ENCODE measurements at places on chromosomes 7 and 10.

DNA sequence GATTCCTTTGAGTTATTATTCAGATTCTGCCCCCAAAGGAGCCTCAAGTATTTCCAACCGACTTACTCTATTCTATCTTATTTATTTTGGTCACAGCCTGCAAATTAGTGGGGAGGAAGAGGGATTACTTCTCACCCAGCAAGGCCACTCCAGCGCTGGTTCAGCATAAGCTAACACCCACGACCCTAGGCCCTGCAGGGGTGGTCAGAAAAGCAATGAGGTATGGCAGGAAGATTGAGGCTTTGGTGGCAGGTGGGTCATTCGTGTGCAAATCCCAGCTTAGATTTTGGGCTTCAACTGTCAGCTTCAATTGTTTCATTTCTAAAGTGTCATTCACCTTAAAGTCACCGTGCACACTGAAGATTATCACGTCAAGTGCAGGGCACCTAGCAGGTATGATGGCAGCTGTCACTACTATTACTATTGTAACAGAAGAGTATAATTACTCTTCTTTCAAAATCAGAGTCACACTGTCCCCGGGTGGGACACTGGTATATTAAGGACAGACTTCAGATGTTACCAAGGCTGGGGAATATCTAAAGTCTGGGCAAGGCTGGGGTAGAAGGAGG is 48.8 kb upstream of the OPTN start:
- DNase-seq = no peak

DNA sequence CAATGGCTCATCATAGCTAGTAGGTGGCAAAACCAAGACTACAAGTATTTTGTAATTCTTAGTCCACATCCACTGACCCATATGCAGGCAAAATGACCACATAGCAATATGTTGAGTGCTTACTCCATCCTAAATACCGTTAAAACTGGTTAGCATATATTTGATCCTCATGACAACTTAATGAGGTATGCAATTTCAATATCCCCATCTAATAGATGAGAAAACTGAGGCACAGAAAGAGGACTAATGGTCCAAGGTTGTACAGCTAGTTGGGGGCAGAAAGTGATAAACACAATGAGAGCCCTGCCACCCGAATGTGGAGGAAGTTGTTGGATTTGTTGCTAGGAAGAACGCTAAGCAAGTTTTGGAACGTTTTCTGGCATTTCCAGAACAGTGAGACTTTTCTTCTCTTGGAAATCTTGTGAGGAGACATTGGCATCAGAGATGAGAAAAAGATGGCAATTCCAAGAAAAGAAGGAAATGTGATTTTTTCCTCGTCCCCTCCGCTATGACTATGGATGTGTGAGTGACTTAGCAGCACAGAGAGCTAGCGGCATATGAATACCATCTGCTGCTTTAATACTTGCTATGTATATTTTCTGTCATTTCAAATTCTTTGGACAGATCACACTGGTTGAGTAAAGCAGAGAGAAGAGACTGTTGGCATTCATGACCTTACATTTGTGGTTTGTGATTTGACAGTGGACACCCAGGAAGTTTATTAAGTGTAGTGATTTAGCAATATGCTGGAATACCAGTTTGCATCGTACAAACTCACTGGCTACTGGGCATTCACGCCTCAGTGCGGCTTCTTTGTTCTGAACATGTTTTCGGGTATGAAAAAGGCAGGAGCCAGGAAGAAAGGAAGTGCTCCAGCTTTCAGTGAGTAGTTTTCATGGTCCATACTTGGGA is 51.5 kb downstream of the NRCAM start:
- DNase-seq = no peak

- DNase-seq = no peak
These were observed 110.0 kb downstream of the RELN start for GRCh38 chr7:103879411-103879810.

GRCh38 chr10:102324061-102324460 is 71.4 kb upstream of the NFKB2 start:
- no peak for DNase-seq

- no peak for DNase-seq
These were observed 205.8 kb upstream of the LYZL1 start for GRCh38 chr10:29083096-29083495.

- DNase-seq = no peak
These were observed 103.1 kb upstream of the SFMBT2 start for GRCh38 chr10:7513936-7514335.

DNA sequence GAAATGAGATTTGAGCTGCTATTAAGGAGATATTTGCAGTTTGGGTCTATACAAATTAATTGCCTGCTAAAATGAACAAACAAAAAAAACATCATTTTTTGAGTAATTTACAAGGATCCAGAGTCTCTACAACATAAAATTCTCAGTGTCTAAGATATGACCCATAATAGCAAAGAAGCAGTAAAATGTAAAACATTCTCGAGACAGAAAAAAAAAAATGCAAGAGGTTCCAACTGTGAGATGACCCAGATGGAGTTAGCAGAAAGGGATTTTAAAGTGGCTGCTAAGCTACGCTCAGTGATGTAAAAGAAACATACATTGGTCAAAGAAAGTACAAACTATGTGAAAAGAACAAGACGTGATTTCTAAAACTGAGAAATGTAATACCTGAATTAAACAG is 471.0 kb downstream of the SH2D4B start:
- DNase-seq = no peak

- no peak for DNase-seq
These were observed 896.9 kb upstream of the PHF14 start for GRCh38 chr7:10076660-10077300.

DNA sequence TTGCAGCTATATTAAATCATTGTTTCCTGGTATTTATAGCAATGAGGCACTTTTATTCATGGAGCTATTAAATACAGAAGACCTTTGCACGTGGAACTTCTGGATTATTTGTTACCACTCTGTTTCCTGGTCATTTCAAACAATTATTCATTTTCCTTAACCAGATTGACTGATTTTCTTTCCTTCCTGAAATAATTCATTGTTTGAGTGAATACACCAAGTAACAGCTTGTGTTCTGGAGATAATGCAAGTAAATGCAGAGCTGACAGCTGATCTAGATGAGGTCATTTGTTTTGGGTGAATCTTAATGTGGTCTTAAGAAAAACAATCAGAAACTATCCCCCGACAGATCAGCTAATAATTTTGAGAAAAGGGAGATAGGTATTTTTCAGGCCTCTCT is 497.7 kb downstream of the KIF20B start:
- no peak for DNase-seq

- peak; percentile 32 for DNase-seq
These were observed 113.4 kb downstream of the PTPN20 start for GRCh38 chr10:47024399-47025252.

- DNase-seq = no peak
These were observed 146.0 kb downstream of the MYOF start for GRCh38 chr10:93336110-93336509.

DNA sequence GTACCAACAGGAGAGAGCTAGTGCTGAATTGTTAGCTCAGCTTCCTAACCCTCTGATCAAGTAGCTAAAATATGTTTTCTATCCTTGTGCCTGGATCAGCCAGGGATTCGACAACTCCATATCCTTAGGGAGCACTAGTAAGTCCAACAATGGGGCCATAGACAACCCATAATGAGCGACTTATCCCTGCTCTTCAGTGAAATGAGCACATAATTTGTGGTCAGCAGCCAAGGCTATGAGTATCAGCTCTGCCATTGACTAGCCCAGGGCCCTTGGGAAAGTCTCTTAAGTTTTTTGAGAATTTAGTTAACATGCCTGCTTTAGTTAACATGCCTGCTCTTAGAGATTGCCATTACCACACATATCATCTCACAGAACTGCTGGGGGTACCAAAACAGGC is 39.3 kb downstream of the COL1A2 start:
- DNase-seq = no peak
